Fibroblast of upper back skin (primary cell): ENCODE measurements at places on chromosomes 16 and 17.
A peak's percentile ranks its signal among the peaks of the same experiment; 100 is the strongest.

DNA sequence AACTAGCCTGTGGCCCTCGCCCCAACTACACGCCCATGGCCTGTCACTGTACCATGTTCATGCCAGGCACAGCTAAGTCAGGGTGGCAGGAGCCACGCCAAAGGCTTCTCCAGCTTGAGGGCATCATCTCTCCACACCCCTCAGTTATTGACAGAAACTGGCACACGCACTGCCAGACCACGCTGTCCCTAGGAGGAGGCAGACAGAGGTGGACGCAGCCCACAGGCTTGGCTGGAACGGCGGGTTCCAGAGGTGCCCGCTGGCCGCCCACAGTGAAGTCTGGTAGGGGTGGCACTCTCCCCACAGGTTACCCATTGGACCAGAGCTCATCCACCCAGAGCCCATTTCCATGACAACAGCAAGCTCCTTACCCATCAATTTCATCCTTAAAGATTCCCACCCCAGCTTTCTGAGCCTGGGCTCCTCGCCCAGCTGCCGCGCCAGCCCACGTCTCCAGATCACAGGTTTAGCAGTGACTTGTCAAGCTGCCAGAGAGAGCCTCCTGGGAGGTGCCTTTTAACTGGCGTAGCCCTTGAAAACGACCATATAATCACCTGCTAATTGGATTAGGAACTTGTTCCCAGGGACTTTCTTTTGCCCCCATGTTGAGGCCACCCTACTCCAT lies 27.9 kb downstream of the RPRML start:
- DNase-seq: no peak

DNA sequence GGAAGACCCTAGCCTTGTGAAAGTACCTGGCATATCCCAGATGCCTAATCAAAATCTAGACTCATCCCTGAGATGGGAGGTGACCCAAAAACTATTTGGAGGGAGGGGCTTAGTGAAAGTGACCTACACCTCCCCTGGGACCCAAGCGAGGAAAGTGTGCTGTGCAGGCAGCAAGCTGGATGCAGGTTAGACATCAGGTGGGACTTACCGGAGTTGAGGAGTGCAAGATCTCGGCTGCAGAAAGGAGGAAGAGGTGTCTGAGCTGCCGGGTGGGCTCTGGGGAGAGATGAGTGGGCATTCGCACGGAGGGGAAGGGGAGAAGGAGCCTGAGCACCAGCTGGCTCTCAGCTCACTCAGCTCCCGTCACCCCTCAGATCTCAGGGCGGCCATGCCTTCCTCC lies 10.3 kb upstream of the SBK1 start:
- DNase-seq: no peak

DNA sequence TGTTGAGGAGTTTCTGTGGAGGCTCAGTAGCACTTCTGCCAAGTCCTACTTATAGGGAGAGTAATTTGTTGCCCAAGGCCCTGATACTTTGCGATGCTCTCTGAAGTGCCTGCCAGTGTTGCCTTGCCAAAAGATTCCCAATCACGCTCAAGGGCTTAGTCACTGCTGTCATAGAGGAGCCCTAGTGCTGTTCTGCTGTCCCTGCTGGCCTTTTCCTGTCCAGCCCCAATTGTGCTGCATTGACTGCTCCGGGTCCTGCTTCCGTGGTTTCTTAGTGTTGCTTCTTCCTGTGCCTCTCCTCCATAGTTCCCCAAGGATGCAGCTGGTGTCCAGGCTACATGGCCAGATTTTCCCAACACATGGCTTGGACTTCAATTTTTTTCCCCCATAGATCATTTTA lies 13.9 kb downstream of the NUP93 start:
- peak; percentile 35 for DNase-seq

DNA sequence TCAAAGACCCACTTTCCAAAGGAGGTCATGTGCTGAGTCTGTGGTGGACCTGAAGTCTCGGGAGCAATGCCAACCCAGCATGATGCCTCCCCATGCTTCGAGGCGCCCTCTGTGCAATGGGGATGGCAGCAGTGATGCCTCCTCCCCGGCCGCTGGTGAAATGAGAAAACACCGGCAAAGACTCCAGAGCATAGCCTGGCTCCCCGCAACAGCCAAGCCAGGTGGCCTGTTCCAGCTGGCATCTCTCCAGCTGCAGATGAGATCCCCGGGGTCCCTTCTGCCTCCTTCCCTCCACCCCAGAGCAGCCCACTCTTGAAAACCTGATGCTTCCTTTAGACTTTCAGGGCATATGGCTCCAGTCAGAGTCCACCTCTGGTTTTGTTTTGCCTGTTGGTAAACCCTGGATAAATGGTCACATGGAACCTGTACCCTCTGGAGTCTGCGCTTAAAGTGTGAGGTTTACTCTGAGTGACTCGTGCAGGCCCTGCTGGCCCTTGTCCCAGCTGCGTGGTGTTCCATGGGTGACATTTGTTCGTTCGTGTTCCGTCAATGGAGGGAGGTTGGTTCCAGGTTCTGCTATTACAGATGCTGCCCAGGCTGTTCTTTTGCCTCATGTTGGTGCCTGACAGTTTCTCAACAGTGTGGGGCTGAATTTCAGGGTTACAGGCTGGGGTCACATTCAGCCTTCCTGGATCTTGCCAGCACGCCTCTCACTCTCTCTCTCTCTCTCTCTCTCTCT lies 181.8 kb upstream of the CIBAR2 start:
- DNase-seq: no peak
